ENCODE measurements at places on chromosomes 13 and 19.

- no peak for DNase-seq
Measured at GRCh38 chr13:20940083-20940482, 37.5 kb upstream of the XPO4 start.

DNA sequence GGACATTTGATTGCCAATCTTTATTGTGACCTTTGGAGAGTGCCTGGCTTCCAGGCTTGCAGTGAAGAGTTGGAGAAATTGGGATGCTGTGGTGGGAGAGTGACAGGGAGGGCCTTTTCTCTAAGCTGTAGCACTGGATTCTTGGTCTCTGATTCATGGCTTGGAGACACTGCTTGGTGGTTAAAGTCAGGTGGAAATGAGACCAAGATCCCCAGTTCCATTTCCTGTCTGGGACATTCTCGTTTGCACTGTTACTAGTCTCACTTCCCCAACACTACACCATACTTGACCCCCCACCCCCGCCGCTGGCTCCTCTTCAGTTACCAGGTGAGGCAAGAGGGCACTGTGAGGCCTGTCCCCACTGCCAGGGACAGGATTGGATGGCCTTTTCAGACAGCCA, 2.9 kb downstream of the SUPT5H start:
- DNase-seq, result peak; percentile 71

DNA sequence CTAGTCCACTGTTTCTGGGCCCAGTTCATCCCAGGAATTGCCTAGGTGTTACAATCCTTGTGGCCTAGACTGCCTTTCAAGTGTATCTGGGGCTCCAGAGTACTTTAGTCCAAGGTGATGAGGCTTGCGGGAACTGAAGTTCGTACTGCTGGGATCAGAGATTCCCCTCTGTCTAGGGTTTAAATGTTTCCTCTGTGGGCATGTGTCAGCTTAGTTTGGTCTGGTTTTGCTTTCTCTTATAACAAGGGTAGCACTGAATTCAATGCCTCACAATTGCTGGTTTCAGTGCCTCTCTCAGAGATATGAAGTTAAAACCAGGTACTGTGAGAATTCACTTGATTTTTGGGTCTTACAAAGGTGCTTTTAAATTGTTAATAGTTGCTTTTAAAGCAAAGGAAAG, 30.8 kb downstream of the RGCC start:
- DNase-seq, result no peak

GRCh38 chr13:25800523-25800922, 251.3 kb downstream of the SHISA2 start:
- no peak for DNase-seq

- peak; percentile 30 for DNase-seq
Measured at GRCh38 chr19:15452111-15453047, 2.6 kb upstream of the WIZ start.

GRCh38 chr19:6271251-6271650, 8.5 kb downstream of the MLLT1 start:
- DNase-seq, result no peak

DNA sequence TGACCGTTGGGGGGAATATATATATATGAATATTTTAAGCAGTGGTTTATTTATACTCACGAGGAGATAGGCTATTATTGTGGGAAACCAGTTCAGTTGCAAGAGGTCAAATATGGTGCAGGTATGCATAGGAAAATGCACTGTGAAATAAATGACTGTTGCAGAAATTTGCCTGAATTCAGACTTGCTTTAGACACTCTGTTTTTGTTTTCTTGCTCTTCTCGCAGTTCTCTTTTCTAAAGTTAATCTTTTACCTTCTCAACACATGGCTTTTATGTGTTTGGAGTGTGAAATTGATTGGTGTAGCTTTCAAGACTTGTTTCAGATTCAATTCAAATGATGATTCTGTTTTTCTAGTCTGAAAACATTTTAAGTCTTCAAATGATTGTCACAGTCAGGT, 109.7 kb downstream of the LRCH1 start:
- no peak for DNase-seq

DNA sequence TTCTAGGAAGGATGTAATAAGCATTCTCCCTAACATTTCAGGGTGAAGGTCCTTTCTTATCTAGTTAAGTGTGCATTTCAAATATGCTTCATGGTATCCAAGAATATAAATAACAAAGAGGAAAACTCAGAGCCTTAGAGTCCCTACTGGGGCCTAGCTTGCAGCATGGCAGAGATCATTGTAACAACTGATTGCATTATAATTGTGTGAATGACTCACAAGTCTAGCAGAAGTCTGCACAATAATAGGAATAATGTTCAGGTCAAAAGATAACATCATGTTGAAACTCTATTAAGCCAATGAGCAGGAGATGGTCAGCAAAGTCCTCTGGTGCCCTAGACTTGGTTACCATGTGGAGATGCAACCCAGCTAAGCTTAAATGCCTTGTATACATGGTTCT, 3.4 kb downstream of the POSTN start:
- peak; percentile 45 for DNase-seq

DNA sequence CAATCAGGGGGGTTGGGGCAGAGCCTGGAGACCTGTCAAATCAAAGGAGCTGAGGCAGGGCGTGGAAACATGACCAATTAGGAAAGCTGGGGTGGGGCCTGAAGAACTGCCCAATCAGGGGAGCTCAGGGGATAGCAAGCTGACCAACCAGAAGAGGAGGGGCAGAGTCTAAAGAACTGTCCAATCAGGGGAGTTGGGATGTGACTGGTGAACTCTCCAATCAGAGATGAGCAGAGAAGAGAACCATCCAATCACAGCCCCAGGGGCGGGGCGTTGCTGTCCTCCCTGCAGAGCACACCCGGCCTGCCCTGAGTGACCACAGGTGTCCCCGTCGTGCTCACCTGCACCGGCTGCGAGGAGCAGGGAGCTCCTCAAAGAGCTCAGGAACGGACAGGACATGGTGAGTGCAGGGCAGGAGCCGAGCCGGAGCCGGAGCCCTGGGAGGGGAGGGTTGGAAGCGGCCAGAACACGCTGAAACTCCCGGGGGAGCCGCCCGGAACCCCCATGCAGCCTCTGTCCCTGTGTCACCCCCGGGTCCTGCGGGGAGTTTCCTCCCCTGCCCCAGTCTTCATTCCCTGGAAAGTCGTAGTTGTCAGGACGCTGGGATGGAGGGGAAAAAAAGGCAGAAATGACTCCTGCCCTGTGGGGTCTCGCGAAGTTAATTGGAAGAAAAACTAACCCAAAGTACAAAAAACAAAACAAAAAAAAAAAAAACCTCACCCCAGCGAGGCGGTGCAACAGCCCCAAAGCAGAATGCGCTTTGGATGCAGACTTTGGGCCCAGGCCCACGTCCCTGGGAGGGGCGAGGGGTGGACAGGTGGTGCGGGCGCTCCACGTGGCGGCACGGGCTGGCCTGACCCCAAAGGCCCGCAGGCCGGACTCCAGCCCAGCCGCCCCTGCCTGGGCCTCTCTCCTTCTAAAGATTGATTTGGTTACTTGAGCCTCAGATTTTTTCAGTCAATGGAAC, at the start of gene ZNF556:
Gene ZNF556 (plus strand): TSS at position 311 of the 967 bp plus-strand sequence. CDS start 87 bp downstream, at position 398.
- no peak for DNase-seq

GRCh38 chr19:2827840-2828489, 8.3 kb downstream of the ZNF554 start:
- no peak for DNase-seq

DNA sequence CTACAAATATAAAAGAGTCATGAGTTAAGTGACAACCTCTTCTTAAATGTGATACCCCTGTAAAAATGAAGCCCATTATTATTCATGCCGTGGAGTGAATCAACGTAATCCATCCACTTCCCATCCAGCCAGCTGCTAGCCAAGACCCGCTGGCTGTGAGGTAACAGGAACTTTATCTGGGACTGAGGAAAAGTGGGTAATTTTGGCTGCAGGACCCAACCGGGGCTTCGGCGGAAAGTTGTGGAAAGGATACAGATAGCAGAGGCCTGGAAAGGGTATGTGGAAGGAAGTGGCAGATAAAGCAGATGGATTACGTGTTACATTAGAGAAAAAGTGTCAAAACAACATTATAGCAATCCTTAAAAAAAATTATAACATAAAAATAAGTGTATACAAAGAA, 48.3 kb downstream of the SLC7A1 start:
- DNase-seq, result no peak

- no peak for DNase-seq
Measured at GRCh38 chr13:28538932-28539331, 44.0 kb upstream of the FLT1 start.

DNA sequence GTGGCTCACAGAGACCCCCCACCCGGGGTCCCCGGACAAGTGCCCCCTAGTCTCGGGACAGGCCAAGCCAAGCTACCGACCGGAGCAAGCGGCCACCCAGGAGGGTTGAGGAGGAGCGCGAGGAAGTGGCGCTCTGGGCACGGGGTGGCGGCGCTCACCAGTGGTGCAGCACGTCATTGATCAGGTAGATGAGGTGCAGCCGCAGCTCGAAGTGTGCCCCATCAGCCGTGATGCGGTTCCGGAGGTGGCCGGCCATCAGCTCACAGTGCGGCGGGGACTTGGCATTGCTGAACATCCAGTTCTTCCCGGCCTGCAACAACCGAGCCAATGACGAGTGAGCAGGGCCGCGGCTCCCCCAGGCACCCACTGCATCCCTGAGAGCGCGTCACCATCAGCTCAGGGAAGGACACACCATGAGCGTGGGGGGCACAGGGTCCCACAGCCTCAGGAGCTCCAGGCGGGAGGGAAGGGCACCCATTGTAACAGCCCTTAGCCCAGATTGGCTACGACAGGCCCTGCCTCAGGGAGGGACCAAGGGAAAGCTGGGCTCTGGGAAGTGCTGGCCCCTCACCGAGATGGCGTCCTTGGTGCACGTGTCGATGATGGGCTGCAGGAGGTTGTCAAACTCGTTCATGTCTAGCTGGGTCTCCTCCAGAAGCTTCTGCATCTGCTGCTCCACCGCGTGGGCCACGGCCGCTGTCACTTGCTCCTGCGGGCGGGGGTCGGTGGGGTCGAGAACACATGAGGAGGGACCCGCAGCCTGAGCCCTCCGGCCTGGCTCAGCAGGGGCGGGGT, 9.6 kb downstream of the CHERP start:
- no peak for DNase-seq

Data from mammary epithelial cell (primary cell).